ENCODE measurements at places on chromosomes 11 and 22.

DNA sequence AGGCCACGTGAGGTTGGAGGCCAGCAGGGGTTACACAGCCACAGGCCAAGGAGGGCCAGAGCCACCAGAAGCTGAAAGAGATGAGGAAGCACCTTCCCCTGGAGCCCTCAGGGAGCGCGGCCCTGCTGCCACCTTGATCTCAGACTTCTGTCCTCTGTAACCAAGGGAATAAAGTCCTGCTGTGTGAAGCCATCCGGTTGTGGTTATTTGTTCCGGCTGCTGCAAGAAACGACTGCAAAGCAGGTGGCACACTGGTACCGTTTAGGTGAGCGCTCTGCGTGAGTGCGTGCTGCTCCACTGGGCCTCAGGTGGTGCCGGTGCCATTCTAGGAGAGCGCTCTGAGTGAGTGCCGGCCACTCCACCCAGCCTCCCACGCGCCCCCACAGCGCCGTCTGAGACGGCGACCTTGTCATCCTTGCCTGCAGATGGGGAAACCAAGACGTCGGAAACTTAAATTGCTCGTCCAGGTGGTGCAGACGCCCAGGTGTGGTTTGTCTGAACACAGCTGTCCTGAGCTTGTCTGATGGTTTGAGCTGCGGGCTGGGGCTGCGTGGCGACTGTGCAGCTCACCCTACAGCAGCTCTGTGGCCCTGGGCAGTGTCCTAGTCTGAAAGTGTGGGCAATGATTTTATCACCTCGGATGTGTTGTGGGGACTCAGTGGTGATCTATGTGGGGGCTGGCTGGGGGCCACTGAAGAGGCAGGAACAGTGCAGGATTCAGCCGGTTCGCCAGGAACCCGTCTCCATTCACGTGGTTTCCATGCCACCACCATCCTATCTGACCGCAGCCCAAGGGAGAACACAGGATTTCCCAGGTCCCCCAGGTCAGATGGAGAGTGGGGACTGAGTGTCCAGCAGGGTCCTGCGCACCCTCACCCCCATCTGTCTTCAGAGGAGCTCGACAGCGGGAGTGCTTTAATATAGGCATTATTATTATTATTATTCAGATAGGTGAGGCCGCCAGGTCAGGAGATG, 4.6 kb upstream of the MRGPRG start:
- DNase-seq: no peak

DNA sequence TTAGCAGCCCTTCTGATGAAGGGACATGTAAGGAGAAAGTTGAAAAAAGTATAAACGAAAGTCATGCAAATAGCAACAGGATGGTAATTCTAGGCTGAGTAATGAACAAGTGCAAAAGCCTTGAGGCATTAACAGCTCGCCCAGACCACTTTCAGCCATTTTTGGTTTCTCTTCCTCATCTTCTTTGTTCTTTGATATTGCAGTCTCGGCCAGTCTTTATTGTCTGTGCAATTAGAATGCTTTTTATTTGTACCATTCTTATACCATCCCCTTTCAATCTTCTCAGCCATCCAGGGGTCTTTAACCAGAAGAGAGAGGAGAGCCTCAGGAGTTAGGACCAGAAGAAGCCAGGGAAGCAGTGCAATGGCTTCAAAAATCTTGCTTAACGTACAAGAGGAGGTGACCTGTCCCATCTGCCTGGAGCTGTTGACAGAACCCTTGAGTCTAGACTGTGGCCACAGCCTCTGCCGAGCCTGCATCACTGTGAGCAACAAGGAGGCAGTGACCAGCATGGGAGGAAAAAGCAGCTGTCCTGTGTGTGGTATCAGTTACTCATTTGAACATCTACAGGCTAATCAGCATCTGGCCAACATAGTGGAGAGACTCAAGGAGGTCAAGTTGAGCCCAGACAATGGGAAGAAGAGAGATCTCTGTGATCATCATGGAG, 7.3 kb downstream of the TRIM34 start:
- no peak for DNase-seq

DNA sequence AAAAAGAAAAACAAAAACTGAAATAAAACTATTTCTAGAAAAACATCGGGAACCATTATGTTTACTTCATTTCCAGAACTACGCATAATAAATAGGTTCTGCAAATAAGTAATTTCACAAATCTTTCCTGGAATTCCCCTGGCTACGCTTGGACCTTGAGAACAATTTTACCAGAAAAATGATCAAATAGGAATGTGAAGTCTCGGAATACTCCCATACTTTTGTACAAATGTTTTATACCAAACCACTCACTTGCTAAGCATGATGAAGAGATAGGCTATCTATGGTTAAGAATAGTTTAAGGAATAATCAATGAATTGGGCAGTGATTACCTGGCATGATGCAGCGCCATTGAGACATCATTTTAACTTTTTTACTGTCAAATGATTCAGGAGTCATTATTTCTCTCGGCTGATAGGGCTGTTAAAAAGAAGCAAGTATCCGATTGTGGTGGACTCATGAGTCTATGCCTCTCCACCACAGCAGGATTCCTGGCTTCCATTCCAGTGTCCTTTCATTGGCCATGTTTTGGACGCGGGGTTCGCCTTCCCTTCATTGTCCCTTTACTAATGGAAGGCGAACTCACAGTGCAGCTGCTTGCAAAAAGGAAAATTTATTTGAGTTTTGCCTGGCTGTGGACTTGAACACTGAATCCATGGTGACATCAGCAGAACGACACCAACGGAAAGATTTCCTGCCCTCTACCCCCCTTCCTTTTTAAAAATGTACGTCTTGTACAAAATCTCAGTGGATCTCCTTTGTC, 39.9 kb upstream of the BLID start:
- DNase-seq: no peak

GRCh38 chr22:36737776-36738175, 34.2 kb upstream of the CACNG2 start:
- no peak for DNase-seq

DNA sequence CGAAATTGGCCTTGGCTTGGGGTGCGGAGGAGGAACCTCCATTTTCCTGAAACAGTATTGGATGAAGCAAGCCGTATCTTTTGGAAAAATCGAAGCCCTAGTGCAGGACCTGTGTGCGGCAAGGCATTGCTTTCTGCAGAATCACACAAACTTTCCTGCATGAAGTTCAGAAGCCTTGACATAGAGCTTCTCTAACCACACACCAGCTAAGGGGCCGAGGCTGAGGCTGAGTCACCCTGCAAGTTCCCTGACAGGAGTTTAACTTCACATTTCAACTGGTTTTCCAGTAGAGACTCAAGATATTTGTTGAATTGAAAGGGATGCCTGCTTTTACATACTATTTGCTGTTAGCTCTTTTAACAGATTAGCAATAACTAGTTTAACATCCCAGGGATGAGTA, 67.8 kb downstream of the TCF20 start:
- peak; percentile 24 for DNase-seq

- DNase-seq: no peak
Measured at GRCh38 chr11:134628426-134628825, 216.4 kb upstream of the B3GAT1 start.

DNA sequence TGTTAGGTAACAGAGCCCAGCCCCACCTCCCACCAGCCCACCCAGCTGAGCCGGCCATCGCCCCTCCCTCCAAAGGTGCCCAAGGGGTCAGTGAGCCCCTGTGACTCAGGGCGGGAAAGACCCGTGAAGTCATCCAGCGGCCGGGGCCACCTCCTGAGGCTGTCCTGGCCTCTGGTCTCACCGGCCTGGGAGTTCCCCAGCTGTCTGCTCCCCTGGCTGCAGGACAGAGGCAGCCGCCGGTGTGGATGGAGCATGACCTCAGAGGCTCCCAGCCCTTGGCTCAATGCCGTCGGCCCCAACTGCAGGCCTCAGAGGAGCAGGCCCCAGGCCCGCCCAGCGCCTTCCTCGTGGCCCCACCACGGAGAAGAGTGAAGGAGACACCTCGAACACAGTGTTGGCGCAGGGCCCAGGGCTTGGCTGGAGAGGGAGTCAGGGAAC, 28.7 kb downstream of the RPL3 start:
- DNase-seq: no peak

GRCh38 chr11:61587951-61588727, 7.3 kb upstream of the SYT7 start:
- peak; percentile 35 for DNase-seq

- DNase-seq: peak; percentile 6
Measured at GRCh38 chr11:44286268-44286880, 23.6 kb downstream of the ALX4 start.

GRCh38 chr11:72406540-72407527, 27.5 kb downstream of the CLPB start:
- no peak for DNase-seq

DNA sequence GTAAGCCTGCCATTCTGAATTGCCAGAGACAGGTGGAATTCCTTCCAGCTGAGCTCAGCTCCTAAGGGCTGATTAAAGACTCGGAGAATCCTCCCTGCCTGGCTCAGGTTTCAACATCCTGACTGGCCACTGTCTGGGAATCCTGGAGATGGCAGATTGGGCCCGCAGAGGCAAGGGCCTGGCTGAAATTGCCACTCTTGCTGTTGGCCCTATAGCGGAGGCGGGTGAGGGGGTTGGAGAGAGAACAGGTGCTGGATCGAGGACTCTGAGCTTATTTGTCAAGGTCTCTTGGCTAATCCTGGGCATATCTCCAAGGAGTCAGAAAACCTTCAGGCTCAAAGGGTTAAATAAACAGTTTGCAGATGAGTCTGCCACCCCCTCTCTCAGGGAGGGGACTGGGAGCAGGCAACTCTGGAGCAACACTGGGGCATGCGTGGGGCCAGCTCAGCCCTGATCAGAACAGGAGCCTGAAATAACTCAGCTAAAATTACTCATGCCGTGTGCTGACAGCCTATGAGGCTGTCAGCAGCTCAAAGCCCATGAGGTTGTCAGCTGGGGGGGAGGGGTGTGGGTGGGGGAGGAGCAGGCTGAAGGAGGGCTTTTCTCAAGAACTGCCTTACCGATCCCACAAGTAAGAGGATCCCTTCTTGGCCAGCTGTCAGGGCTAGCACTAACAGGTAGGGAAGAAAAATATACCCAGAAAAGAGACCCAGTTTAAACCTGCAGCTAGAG, 14.7 kb upstream of the MFRP start:
- DNase-seq: no peak

- DNase-seq: no peak
Measured at GRCh38 chr11:12234221-12234620, 123.8 kb downstream of the MICAL2 start.

DNA sequence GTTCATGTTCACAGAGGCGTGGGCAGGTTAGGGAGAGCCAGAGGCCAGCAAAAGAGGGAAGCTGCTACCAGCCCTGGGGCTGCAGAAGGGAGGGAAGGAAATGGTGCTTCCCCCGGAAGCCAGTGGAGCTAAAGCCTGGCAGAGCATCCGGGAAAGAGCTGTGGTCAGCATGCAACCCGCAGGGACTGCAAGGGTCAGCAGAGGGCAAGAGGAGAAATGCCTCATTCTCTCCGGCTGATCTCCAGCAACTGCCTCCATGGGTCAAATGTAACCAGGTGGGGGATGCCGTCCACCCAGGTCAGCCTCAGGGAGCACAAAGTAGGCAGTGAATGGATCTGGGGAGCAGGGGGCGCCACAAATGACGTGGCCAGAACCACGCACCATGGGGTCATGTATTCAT, 36.9 kb upstream of the PRR5 start:
- no peak for DNase-seq

DNA sequence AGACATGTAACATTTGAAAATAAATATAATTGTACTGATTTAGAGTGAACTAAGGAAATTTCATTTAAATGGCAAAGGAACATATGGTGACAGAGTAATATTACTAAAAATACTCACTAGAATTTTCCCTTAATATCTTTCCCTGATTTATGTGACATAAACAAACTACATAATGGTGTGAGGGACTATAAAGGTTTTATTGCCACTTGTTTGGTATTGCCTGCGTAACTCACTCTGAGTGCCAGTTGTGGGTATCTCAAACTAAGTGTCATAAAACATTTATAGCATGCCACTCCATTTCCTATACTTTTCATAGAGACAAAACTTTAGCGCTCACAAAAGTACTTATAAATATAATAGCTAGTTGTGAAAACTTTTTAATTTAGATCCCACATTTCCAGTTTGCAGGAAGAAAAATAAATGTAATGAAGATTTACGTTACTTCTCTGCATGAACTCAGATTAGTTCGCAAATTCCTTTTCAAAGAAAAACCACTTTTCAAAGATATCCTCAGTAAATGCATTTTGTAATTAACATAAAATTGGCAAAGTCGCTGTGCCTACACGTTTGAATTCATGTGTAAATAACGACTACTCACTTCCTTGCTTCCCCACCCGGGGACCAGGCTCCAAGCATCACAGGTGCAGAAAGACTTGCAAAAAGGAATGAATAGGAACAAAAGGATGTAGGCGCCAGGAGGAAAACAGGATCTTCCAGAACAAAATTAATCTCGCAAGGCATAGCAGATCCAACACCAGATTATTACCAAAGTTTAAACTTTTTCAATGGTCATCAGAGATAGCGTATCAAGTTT, 1.6 kb upstream of the QSER1 start:
- no peak for DNase-seq

GRCh38 chr11:93895106-93895862, 44.9 kb upstream of the VSTM5 start:
- DNase-seq: no peak

All from stimulated activated CD8-positive, alpha-beta memory T cell treated with anti-CD3 and anti-CD28 coated beads, Interleukin-4, amount 100 ng/mL, for 1 hour (primary cell).